ENCODE measurements at places on chromosomes 6 and 20.
A peak's percentile ranks its signal among the peaks of the same experiment; 100 is the strongest.

DNA sequence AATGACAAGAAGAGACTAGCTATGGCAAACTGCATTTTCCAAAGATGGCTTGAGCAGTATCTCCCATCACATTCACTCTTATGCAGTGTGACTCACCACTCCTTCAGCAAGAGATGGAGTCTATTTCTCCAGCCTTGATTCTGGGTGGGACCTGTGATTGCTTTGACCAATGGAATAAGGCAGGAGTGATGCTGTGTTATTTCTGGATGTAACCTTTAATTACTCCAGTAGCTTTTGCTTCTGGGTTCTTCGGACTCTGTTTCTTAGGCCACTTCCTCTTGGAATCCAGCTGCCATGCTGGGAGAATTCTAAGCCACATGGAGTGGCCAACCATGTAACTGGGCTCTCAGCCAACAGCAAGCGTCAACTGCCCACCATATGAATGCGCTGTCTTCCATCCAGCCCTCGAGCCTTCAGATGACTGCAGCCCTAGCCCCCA, 50.7 kb downstream of the TGM2 start:
- DNase-seq: no peak

DNA sequence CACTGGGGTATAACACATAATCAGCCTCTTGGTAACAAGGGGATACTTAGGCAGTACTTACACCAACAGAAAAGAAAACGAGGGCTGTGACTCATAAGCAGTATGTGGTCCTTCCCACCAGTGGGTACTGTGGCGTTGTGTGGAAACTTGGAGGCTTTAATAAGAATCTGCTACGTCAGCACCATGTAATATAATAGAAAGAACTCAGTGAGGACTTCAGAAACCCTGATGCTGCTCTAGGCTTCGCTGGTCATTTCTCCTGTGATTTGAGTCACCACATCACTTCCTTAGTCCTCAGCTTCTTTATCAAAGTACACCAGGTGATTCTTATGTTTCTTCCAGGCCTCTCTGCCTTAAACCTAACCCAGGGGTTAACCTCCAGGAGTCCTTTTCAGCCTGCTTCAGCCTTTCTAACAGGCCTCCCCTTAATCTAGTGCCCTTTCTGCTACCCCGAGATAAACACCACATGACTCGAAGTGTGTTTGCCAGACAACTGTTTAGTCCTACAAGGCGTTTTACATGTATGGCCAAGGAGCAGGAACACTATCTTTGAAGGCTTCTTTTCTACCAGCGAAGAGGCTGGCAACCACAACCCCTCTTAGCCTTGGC, 68.5 kb downstream of the FYN start:
- DNase-seq: peak; percentile 62

DNA sequence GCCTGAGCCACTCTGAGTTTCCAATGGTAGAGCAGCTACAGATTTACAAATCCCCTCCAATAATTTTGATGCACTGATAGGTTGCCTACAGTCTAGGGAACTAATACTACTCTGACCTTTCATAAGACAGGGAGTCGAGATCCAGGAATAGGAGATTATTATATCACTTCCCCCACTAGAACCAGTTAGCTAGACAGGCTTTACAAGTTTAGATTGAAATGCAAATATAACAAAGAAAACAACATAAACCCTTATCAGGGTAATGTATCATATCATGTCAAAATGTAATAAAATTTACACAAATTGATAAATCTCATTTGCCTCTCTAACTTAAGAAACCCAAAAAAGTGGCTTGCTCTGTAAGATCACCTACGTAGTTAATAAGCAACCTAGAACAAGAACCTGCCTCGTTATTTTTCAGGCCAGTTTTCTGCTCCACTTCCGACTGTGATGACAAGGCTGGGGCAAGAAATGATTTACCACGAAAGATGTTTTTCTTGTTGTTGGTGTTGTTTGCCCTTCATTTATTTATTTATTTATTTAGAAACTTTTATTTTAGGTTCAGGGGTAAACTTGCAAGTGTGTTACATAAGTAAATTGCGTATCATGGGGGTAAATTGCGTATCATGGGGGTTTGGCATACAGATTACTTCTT, 504.2 kb upstream of the ID4 start:
- DNase-seq: no peak

- DNase-seq: no peak
Measured at GRCh38 chr20:53576586-53577318, 16.9 kb downstream of the ZNF217 start.

DNA sequence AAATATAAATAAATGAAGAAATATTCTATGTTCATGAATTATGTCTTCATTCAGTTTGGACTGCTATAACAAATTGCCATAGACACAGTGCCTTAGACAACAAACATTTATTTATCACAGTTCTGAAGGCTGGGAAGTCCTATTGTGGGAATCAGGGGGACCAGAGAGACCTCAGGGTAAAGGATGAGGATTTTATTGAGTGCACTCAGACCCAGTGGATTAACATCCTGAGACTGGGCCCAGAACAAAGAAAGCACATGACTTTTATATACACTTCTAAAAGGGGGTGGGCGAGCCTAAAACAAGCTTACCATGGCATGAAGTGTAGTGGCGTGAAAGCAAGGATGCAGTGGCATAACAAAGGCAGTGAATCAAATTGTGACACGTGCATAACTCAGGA, 26.9 kb upstream of the CBLN4 start:
- DNase-seq: no peak

DNA sequence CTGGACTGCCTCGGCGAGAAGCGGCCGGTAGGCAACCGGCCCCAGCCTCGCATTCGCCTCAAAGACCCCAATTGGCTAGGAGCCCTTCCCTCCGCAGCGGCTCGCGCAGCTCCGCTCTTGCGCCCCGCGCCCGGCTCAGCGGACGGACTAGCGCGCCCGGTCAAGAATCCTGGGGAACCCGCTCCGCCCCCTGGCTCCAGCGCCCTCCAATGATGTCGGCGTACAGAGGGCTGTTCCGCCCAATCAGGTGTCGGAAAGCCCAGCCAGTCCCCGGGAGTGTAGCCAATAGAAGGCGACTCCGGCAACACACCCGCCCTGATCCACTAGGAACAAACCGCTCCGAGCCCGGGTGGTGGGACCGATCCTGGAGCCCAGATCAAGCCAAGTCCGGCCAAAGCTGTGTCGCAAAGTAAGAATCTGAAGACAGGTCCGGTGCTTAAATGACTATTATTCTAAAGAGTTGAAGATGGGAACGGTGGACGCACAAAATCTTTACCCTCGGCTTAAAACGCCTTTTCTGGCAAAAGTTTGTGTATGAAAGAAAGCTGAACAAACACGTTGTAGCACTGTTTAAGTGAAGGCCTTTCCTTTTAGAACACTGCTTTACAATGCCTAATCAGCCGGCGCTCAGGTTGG, 132.2 kb downstream of the OGFRL1 start:
- no peak for DNase-seq

DNA sequence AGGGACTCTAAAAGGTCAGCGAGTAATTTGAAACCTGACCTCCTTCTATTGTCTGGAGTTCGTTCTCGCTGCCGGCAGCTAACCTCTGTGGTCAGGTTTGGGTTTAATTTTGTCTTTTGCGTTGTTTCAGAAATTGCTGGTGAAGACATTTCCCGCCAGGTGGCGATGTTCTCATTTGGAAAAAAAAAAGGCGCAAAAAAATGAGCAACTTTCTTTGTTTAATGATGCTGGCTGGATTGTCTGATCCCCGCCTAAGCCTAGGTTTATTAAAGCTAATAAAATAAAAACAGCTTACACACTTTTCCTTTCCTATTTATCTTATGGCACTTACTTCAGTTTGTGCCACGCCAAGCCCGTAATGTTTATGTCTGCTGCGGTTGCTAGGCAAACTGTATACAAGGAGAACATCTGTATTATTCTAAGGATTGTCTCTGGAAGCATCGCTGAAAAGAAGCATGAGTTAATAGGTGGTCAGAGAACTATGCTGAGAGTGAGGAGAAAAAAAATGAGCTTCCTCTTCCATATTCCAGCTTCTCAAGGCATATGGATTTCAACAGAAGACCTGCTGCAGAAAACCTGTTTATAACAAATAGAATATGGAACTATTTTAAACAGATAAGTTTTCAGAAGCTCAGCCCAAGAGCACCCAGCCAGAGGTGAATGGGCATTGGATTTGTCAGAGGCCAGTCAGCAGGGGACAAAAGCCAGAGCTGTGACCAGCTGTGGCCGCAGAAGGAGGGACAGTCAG, 205.7 kb downstream of the DOK5 start:
- no peak for DNase-seq

- no peak for DNase-seq
Measured at GRCh38 chr6:139311831-139312230, 20.0 kb upstream of the TXLNB start.

DNA sequence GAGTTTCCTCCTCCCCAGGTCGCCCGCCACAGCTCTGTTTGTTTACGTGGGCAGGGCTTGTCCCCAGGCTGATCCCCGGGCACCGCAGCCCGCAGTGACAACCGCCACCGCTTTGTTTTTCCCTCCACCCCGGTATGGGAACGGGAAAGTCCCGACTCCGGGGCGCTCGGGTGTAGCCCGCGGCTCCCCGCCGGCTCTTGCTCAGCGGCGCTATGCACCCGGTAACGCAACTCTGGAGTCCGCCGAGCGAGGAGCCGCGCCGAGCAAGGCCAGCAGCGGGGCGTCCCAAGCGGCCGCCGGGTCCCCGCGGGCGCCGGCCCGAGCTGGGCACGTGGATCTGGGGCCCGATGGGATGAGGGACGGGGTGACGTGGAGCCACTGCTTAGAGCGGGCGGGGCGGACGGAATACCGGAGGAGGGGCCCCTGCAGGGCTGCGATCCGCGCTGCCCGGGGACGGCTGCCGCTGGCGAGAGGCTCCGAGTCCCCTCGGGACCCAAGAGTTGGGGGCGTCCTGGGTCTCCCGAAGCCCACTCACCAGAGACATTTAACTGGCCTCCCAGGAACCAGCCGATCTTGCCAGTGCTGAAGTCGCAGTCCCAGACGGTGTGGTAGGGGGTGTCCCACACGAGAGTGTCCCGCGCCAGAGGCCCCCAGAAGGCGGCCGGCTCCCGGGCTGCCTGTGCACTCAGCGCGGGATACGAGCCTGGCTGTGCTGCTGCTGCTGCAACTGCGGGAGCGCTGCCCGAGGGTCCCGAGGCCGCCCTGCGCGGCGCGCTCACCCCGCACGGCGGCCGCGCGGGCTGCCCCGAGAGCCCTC, 497 bp downstream of the ACSS1 start:
- peak; percentile 55 for DNase-seq

- DNase-seq: no peak
Measured at GRCh38 chr6:137240168-137240567, 21.0 kb upstream of the IFNGR1 start.

DNA sequence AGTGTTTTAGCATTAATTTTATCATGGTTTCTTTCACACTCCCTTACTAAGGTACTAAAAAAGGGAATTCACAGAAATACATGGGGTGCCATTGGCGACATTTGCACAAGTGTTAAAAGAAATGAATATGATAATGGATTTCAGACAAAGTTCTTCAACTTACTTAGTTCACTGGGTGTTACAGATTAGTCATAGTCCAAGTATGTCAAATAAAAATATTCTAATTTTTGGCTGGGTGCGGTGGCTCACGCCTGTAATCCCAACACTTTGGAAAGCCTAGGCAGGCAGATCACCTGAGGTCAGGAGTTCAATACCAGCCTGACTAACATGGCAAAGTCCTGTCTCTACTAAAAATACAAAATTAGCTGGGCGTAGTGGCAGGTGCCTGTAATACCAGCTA, 286.1 kb upstream of the TFAP2D start:
- no peak for DNase-seq

GRCh38 chr6:56862415-56863175, 92.3 kb upstream of the BEND6 start:
- no peak for DNase-seq

DNA sequence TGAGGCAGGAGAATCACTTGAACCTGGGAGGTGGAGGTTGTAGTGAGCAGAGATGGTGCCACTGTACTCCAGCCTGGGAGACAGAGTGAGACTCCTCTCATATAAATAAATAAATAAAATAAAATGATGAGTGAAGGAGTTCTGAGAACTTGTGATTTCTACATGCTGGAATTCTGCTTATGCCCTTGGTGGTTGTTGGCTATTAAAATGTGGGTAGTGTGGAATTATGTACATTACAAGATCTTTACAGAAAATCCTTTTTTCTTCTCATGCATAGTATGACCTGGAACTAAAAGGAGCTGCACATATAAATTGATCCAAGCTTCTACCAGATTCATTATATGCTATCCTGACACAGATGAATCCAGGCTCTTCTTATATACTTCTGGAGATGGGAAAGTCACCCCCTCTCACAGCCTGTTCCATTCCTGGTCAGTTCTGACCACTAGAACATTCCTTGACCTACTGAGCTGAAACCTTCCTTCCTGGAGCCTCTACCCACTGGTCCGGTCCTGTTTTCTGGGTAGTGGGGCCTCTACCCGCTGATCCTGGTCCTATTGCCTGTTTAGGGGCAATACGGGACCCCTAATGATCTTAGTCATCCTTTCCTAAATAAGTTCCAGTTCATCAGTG, 37.7 kb upstream of the TAF8 start:
- DNase-seq: no peak

GRCh38 chr20:54914995-54915394, 439.6 kb downstream of the DOK5 start:
- DNase-seq: no peak

GRCh38 chr20:10605547-10606195, 68.1 kb downstream of the JAG1 start:
- no peak for DNase-seq

DNA sequence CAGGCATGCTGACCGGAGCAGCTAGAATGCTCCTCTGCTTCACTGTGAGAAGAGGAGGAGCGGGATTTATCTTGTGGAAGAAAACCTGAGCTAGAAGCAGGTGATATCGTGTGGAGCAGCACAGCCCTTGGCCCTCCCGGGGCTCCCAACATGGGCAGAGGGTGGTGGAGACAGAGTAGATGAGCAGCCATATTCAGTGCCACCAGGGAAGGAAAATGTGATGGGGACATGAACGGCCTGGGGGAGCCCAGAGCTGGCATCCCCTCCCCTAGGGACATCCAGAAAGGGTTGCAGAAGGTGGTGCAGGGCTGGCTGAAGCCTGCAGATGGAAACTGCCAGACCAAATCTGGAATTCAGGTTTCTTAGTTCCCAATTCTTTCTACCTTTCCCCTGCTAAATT, 24.9 kb upstream of the TBXT start:
- DNase-seq: no peak

GRCh38 chr6:161168281-161168891, 105.5 kb downstream of the AGPAT4 start:
- no peak for DNase-seq

- no peak for DNase-seq
Measured at GRCh38 chr6:76509397-76509796, 436.9 kb upstream of the IMPG1 start.

- no peak for DNase-seq
Measured at GRCh38 chr6:156865019-156865629, 87.9 kb downstream of the ARID1B start.

- DNase-seq: no peak
Measured at GRCh38 chr6:141521440-141521839, 611.3 kb upstream of the GJE1 start.

DNA sequence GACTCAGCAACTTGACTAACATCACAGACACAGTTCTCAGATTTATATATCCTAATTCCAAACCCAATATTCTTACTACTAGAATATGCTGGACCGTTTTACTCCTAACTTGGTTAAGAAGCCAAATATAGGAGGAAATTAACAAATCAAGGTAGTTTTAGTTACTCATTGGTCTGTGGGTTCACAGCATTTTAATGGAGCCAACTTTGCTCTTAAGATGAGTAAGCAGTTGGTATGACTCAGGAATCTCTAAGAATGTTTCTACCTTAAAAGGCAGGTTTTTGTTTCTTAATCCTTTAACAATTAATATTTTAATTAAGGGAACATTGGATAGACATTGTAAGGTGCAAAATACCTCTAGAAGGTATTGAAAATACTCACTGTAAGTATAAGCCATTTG, 31.6 kb downstream of the OPRM1 start:
- DNase-seq: no peak

GRCh38 chr20:44849703-44850102, 35.8 kb upstream of the YWHAB start:
- DNase-seq: no peak
